Calu3 (cell line): ENCODE measurements at places on chromosomes 5 and 9. TPM values are rescaled to one million over a fixed set of nuclear protein-coding genes. Genes with fewer than 3 reads are reported as not detected.

DNA sequence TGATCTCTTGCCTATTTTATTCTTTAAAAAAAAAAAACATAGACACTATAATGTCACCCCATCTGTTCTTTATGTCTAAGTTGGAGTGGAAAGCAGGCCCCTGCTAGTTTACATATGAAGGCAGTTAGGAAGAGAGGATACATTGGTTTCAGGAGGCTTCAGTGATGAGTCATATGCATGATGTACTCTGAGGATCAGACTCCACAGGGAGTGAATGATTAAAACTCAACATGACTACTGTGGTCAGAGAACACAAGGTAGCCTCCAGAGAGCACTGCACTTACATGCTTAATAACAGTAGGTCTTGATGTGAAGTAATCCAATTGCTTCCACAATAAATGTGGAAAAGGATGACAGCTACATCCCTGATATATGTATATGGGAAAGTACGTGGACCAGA, 22.7 kb upstream of the FSTL4 start:
- no peaks in the 10 kb centered on the region for H3K36me3 ChIP-seq
- H3K4me1 ChIP-seq = no peaks in the 10 kb centered on the region
- H3K27ac ChIP-seq = no peak overlapping the region
- H3K27me3 ChIP-seq = peaks cover 70% of the 10 kb centered on the region

GRCh38 chr5:58670582-58670981, 87.7 kb downstream of the RAB3C start:
- DNase-seq = no peak
- H3K4me1 ChIP-seq = no peaks in the 10 kb centered on the region
- H3K36me3 ChIP-seq = no peaks in the 10 kb centered on the region
- no peak overlapping the region for H3K4me3 ChIP-seq
- no peak overlapping the region for H3K27ac ChIP-seq

DNA sequence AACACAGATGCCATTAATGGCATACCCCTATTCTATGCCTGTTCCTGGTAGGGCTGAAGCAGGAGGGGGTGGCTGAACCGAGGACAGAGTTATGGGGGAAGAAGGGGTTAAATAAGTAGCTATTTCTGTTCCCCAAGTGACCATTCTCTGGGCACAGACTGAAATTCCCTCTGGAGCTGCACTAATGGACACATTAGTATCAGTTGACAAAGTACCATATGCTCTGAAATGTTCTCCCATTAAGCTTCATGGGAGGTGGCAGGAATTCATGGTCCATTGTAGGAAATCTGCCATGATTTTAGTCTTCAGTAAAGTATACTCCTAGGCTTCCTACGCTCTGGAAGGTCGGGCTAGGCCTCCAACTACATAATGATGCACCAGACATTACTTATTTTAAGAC, 10.5 kb upstream of the FRMPD1 start:
- no peaks in the 10 kb centered on the region for H3K36me3 ChIP-seq
- no peaks in the 10 kb centered on the region for H3K4me1 ChIP-seq
- H3K4me3 ChIP-seq = no peak overlapping the region
- no peak overlapping the region for H3K27ac ChIP-seq
- DNase-seq = no peak

GRCh38 chr9:70409280-70409679, 5.2 kb downstream of the KLF9 start:
- DNase-seq = no peak
- H3K4me3 ChIP-seq = no peak overlapping the region
- H3K36me3 ChIP-seq = peaks cover 21% of the 10 kb centered on the region
- peaks cover 21% of the 10 kb centered on the region for H3K4me1 ChIP-seq
- H3K27me3 ChIP-seq = no peaks in the 10 kb centered on the region

DNA sequence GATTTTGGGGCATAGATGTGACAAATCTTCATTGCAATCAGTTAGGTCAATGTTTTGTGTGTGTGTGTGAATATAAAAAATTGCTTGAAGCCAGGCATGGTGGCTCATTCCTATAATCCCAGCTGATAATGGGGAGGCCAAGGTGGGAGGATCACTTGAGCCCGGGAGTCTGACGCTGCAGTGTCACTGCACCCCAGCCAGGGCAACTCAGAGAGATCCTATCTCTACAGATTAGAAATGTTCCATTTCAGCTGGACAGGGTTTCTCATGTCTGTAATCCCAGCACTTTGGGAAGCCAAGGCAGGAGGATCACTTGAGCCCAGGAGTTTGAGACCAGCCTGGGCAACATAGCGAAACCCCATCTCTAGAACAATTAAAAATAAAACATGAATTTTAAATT, 11.5 kb downstream of the OR2V2 start:
- DNase-seq = no peak
- no peak overlapping the region for H3K27ac ChIP-seq
- H3K4me1 ChIP-seq = peaks cover 14% of the 10 kb centered on the region
- peaks cover 32% of the 10 kb centered on the region for H3K27me3 ChIP-seq
- no peak overlapping the region for H3K4me3 ChIP-seq
- H3K36me3 ChIP-seq = peaks cover 6% of the 10 kb centered on the region

DNA sequence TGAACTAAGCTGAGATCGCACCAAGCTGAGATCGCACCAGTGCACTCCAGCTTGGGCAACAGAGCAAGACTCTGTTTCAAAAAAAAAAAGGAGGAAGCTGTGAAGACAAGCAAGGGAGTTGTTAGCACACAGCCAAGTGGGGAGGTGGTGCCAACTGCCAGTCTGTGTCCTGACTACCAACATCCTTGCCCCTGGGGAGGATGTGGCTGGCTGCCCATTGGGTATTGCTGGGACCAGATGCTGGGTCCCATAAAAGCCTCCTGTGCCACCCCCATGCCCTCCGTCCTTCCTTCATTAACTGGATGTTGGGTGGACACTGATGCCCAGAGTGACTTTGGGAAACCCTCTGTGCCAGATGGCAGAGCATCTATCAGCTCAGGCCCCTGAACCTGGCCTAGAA, 157.1 kb upstream of the COL5A1 start:
- peaks cover 43% of the 10 kb centered on the region for H3K27me3 ChIP-seq
- no peaks in the 10 kb centered on the region for H3K4me1 ChIP-seq
- no peak overlapping the region for H3K4me3 ChIP-seq
- no peak for DNase-seq

DNA sequence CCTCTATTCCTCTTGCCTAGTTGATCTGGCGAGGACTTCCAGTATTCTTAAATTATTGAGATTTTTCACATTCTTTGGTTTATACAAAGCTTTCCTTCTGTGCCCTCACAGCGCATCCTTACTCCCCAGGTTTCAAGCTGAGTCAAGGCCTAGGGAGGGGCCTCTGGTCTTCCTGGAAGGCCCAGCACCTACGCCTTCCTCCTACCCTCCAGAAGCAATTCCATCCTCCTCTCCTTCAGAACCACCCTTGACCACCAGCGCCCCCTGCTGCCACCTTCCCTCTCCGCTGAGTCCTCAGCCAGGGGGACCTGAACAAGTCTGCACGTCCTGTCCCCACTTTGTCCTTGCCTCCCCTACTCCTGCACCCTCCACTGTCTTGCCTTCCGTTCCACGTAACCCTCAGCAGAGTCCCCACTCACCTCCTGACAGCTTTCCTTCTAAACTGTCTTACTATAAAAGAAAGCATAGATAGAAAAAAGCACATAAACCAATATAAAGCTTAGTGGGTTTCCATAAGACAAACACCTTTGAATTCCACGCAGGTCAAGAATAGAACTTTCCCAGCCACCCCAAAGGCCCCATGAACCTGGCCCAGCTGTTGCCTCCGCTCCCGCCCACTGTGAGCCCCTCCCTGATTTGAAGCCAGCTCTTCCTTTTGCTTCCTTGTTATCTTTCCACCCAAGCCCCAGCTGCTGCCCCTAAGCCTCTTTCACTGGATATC, 63.0 kb upstream of the CTSL start:
- no peak overlapping the region for H3K4me3 ChIP-seq
- no peaks in the 10 kb centered on the region for H3K27me3 ChIP-seq

DNA sequence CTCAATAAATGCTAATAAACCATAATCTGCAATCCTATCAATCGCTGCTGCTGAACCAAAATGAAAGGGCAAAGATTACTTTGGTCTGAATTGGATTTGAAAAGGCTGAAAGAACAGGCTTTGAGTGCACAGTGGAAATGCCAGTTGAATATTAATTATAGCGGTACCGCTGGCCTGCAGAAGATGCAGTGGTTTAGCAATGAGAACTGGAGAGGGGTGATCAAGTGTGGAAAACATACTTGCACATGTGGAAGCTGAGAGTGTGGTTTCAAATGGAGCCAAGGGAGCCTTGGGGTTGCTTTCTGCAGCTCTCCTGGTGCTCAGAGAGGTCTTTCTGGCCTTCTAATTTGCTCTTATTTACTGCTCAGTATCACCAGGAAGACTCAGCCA, 133.9 kb downstream of the PTTG1 start:
- H3K4me1 ChIP-seq = no peaks in the 10 kb centered on the region
- H3K27me3 ChIP-seq = peaks cover 13% of the 10 kb centered on the region
- no peaks in the 10 kb centered on the region for H3K36me3 ChIP-seq
- H3K4me3 ChIP-seq = no peak overlapping the region
- no peak overlapping the region for H3K27ac ChIP-seq

LURAP1L gene
- 48.7 and 52.7 TPM in 2 replicates for total RNA-seq

CTXN3 gene
- total RNA-seq = not detected in 2 replicates

PCA3 gene
- total RNA-seq = not detected in 2 replicates

CCDC112 gene
- 11.2 and 11.3 TPM in 2 replicates for total RNA-seq

PCDHGB4 gene
- total RNA-seq = 7.0 and 8.2 TPM in 2 replicates
